ENCODE measurements at places on chromosomes 4 and X.

DNA sequence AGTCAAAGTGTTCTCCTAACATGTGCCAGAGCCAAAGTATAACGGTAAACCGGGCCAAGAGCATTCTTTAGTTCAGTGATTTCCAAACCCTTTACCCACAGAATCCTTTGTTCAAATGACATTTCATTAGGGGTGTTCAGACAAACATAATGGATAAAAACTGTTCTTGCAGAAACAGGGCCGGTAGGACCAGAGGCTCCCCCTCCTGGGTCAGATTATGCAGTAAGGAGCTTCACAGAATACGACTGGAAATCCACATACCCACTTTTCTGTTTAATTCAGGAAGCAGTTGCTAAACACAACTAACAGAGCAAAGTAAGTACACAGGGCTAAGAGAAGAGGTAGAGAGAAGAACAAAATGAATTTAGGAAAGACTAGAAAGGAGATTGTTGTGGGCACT is 46.6 kb upstream of the TMEM184C start:
- no peak for DNase-seq

- DNase-seq: no peak
Measured at GRCh38 chr4:145945431-145946155, 7.0 kb upstream of the ZNF827 start.

DNA sequence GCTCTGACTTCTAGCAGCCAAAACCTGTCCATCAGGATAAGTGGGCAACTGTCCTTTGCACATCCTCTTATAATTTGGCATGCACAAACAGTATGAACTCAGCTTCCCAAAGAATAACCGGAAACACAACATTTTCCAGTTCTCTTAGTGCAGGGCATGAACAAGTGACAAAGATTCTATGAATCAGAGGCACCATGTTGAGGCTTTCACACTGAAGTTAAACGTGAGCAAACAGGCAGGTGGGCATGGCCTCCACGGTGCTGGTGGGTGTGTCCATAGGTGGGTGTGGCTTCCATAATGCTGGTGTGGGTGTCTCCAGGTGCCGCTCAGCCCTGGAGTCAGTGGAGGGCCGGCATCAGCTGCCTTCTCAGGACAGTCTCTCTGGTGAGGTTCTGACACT is 196.5 kb downstream of the SMIM20 start:
- DNase-seq: no peak

GRCh38 chr4:125547836-125548235 is 233.1 kb downstream of the FAT4 start:
- peak; percentile 20 for DNase-seq

GRCh38 chrX:107374132-107374531 is 75.3 kb upstream of the FRMPD3 start:
- DNase-seq: no peak

DNA sequence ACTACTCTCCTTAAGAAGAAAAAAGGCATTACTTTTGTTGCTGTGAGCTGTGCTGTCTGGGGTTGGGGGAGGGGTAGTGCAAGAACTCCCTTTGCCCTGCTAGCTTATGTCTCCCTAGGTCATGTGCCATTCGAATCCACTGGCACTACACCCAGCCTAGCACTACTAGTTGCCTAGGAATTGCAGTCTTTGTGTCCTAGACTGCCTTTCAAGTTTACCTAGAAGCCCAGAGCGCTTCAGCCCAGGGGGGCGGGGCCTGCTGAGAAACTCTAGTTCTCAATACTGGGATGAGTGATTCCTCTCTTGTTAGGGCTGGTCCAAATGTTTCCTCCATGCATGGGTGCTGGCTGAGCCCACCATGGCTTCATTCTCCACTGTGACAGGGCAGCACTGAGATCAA is 1011.5 kb downstream of the PCDH19 start:
- DNase-seq: no peak

DNA sequence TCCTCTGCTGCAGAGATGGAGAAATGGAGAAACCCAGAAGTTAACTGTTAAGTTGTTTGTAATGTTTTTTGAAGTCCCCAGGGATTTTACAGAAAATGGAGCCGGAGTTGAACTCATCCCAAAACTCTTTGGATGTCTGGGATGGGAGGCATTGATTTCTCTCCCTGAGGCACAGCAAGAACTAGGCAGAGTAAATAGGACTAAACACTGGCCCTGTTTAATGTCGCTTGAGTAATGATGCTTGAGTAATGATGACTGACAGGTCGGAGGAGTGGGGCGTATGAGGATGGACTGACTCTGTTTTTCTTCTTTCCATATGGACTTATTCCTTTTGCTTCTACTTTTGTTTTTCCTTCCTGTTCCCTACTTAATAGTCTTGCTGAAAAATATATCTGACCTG is 69.9 kb downstream of the ARHGAP10 start:
- DNase-seq: no peak

DNA sequence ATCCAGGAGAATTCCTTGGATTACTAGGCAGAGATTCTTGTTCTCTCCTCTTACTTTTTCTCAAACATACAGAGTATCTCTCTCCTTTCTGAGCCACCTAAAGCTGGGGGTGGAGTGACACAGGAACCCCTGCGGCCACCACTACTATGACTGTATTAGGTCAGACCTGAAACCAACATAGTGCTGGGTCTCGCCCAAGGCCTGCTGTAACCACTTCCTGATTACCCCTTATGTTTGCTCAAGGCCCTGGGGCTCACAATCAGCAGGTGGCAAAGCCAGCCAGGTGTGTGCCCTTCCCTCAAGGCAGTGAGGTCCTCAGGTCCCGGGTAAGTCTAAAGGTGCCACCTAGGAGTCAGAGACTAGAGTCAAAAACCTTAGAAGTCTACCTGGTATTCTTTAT is 166.4 kb downstream of the PARM1 start:
- no peak for DNase-seq

- no peak for DNase-seq
Measured at GRCh38 chr4:15809058-15809457, 30.9 kb downstream of the CD38 start.

GRCh38 chr4:107276052-107276451 is 239.9 kb upstream of the DKK2 start:
- DNase-seq: no peak

- DNase-seq: no peak
Measured at GRCh38 chr4:106303548-106304281, 12.3 kb downstream of the TBCK start.

GRCh38 chr4:152408514-152409327 is 127.2 kb downstream of the FBXW7 start:
- DNase-seq: peak; percentile 27

- peak; percentile 50 for DNase-seq
Measured at GRCh38 chr4:108060164-108060563, 70.5 kb downstream of the HADH start.

GRCh38 chr4:78545275-78546246 is 6.0 kb upstream of the ANXA3 start:
- no peak for DNase-seq

GRCh38 chr4:179695175-179695574 is 2252.9 kb upstream of the AGA start:
- peak; percentile 85 for DNase-seq

GRCh38 chr4:121221608-121222007 is 57.5 kb upstream of the TNIP3 start:
- no peak for DNase-seq

DNA sequence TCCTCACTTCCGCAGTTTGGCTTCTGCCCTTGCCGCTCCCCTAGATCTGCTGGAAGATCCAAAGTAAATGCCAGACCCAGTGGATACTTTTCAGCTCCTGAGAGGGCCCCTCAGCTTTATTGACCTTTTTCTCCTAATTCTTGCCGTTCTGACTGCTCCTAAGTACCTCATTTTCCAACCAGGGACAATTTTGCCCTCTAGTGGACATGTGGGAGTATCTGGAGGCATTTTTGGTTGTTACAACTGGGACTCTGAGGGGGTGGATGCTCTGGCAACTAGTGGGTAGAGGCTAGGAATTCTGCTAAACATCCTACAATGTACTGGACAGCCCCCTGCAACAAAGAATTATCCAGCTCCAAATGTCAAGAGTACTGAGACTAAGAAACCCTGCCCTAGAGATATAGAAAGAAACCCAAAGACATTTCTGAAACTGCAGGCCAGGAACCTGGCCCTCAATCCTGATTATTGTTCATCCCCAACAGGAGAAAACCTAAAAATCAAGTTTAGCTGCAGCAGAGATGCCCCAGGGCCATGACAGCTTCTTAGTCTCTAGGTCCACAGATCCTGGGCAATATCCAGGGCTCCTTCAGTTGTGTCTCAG is 3.4 kb downstream of the TEX13B start:
- DNase-seq: peak; percentile 7

DNA sequence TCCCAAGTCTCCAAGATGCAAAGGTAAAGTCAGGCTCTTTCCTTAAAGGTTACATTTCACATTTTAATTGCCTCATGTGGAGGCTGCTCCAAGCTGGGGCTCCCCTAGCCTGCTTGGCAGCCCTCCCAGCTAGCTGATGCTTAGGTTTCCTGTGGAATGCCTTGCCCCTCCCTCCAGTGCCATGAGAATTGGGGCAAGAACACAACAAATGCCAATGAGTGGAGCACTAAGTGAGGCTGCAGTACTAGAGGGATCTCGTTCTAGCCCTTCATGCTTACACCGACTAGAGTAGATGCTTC is 597.7 kb downstream of the MID1IP1 start:
- DNase-seq: no peak

- no peak for DNase-seq
Measured at GRCh38 chr4:8473920-8474590, 33.5 kb downstream of the TRMT44 start.

- no peak for DNase-seq
Measured at GRCh38 chr4:171334549-171334948, 478.7 kb upstream of the GALNTL6 start.

GRCh38 chr4:52259978-52260377 is 208.9 kb downstream of the SPATA18 start:
- no peak for DNase-seq

DNA sequence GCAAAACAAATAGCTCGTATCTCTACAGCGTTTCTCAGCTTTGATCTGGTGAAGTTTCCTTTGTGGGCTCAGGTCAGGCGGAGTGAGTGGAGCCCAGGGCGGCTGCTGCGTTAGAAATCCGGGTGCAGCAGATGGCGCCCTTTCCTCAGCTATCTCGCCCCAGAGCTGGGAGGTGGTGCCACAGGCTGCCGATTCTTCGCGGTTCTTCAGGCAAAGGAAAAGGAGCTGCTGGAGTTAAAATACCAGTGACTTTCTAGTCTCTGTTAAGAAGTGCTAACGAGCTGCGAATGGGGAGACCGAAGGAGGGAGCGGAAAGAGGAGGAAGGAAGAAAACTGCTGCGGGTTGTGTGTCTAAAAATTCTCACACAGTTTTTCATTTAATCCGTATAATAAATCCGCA is 114.6 kb downstream of the CPE start:
- DNase-seq: peak; percentile 64

- DNase-seq: peak; percentile 25
Measured at GRCh38 chrX:99973572-99974226, 436.4 kb downstream of the PCDH19 start.

GRCh38 chr4:80213117-80213815 is 16.0 kb downstream of the PRDM8 start:
- peak; percentile 55 for DNase-seq

DNA sequence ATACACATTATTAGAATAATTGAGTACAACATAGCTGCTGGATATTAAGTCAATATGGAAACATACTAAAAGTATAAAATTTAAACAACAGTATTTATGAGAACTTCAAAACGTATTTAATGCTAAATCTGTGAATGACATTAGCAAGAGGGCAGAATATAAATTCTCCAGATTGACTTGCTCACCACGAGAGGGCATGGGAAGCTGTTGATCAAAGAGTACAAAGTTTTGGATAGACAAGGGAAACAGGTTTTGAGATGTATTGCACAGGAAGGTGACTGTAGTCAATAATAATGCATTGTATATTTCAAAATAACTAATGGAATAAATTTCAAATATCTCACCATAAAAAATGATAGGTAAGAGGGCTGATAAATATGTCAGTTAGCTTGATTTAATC is 768.2 kb downstream of the CENPC start:
- DNase-seq: no peak
